ENCODE measurements at places on chromosomes 1 and 21.

DNA sequence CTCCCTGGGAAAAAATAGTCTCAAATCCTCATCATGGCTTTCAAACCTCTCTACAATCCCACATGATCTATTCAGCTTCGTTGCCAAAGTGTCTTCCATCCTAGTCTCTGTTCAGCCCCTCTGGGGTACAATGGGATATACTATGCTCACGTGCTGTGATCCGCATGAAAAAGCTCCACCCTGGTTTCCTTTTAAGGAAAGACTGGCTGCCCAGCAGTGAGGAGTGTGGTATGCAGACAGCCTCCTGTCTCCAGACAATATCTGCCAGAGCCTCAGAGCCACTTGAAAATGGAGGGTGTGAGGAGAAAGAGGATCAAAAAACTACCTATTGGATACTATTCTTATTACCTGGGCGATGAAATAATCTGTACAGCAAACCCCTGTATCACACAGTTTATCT is 194.5 kb downstream of the LHX8 start:
- DNase-seq, result no peak

GRCh38 chr1:206480211-206480610 is 9.9 kb downstream of the IKBKE start:
- no peak for DNase-seq

DNA sequence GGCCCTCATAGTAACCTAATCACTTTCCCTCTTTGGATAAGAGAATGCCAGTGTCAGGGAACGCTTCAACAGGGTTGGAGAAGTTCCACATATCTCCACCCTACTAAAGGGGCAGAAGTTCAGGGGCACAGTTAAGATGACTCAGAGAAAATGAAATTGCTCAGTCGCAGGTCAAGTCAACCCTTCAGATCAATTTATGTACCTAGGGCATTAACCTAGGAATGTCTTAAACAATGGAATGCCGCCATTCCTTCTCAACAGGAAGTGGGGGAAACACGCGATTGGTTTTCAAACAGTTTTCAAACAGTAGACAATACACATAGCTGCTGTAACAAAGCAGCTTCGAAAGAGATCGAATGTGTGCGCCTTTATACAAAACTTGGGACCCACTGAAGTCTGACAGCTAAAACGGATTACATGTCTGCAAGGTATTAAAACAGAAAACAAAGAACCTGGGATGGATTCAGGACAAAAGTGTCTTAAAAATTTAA is 897 bp downstream of the SLC25A24 start:
- DNase-seq, result no peak

GRCh38 chr21:43959231-43960116 is 52.6 kb upstream of the TRAPPC10 start:
- DNase-seq, result no peak

DNA sequence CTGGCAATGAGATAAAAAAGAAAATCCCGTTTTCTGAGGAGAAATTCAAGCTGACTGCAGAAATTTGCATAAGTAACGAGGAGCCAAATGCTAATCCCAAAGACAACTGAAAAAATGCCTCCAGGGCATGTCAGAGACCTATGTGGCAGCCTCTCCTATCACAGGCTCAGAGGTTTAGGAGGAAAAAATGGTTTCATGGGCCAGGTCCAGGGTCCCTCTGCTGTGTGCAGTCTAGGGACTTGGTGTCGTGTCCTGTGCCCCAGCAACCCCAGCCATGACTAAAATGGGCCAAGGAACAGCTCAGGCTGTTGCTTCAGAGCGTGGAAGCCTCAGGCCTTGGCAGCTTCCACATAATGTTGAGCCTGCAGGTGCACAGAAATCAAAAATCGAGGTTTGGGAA is 456.5 kb downstream of the DPYD start:
- no peak for DNase-seq

DNA sequence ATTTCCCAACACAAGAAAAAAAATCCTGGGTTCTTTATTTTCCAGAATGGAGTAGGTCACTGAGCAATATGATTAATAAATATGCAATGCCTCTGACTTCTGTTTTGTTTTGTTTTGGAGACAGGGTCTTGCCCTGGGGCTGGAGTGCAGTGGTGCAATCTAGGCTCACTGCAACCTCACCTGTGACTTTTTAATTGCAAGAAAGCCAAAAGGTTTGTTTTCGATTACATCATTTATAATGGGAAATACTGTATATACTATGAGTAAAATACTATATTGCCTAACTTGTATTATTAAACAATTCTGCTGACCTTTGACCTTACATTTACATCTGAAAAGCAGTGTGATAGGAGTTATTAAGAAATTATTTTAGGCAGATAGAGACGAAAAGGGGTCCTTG is 11.6 kb upstream of the CD46 start:
- DNase-seq, result no peak

GRCh38 chr1:201282931-201283829 is at the start of gene PKP1:
Gene PKP1, plus strand, starts transcription at chr1:201283506. Its CDS starts 197 bp downstream, at chr1:201283703.
- no peak for DNase-seq

DNA sequence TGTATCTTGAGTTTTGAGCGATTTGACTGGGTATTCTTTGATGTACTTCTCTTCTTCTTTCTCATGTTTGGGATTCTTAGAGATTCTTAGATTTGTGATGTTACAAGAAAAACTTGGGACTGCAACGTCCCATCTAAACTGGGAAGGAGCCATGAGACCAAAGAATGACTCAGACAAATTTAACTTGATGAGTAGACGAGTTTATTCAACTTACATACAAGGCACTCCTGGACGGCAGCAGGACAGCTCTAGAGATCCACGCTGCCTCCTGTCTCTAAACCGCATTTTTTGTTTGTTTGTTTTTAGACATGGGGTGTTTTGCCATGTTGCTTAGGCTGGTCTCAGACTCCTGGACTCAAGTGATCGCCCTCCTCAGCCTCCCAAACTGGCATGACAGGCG is 137.1 kb downstream of the PIK3R3 start:
- no peak for DNase-seq

- DNase-seq, result peak; percentile 83
Observed at GRCh38 chr1:91622616-91623015, 122.0 kb downstream of the CDC7 start.

GRCh38 chr1:205583461-205584130 is 48.2 kb downstream of the ELK4 start:
- no peak for DNase-seq

GRCh38 chr1:221961532-221962292 is 219.8 kb upstream of the DUSP10 start:
- DNase-seq, result no peak

- no peak for DNase-seq
Observed at GRCh38 chr21:32869459-32869858, 97.9 kb upstream of the PAXBP1 start.

- DNase-seq, result no peak
Observed at GRCh38 chr1:156114919-156115513, 505 bp downstream of the LMNA start.

DNA sequence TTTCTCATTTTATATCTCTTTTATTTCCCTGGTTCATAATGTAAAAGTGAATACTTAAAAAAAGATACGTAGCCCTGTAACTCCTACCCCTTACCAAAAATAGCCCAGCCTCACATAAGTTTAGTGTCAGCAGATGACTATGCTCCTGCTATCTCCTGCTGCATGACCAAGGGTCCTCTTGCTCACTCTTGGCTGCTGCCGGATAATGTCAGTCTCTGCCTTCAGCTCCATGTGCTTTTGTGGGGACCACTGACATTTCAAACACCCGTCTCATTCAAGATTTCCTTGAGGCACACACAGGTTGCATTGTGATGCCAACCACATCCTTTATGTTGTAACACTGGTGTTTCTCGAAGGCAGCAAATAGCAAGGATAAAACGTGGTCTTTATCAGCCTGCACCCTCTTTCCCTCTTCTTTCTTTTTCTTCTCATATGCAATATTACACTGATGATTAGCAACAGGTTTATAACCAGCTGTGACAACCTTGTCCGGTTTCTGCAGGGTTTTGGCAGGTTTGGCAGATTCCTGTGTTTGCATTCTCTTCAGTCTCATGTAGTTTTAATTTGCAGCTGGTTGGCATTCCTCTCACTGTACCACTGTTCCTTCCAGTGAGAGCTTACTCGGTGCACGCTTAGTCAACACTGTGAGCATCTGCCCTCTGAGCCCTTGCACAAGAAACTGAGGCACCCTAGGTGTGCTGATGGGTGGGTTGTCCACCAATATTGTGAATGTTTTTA is 62.2 kb downstream of the ZNF684 start:
- DNase-seq, result peak; percentile 54

DNA sequence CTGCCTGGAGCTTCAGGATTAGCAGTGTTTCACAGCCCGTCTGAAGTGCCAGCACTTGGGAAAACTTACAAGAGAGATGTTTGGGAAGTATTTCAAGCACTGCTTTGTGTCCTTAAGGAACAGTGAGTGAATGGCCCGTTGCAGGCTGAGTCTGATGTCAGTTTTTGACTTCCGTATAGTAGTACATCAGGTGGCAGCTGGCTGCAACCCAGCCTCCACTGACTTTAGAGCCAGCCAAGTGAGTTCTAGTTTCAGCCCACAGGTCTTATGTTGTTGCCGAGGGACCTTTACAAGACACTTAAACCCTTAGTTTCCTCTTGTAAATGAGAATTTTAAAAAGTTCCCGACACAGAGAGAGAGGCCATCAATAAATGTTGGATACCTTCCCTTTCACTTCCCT is 35.0 kb downstream of the UCK2 start:
- no peak for DNase-seq

DNA sequence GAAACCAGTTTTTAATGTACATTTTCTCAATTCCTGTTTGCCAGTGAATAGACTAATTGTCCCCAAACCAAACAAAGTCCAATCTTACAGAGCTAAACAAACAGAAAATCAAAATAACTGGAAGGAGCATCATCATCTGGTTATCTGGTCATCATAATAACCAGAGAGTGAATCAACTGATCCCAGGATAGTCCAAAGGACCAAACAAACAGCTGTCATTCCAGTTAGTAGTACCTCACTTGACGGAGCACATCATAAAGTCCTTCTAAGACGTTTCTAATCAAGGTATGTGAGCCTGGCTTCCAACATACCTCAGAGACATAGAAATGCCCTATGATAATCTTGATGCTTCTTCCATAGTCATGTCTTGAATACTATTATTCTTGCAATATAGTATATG is 240.5 kb downstream of the LTN1 start:
- DNase-seq, result no peak

GRCh38 chr1:37143800-37144199 is 109.5 kb upstream of the GRIK3 start:
- no peak for DNase-seq

GRCh38 chr1:54360165-54361005 is 45.8 kb downstream of the SSBP3 start:
- no peak for DNase-seq

DNA sequence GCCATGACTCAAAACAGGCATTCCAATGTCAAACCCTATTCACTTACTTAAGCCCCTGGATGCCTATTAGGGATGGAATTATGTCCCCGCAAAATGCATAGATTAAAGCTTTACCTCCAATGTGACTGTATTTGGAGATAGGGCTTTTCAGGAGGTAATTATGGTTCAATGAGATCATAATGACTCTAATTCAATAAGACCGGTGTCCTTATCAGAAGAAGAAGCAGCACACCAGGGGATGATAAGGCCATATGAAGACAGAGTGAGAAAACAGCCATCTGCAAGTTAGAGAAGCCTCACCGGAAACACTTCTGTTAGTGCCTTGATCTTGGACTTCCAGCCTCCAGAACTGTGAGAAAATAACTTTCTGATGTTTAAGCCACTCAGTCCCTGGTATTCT is 1131.8 kb upstream of the TMPRSS15 start:
- DNase-seq, result no peak

DNA sequence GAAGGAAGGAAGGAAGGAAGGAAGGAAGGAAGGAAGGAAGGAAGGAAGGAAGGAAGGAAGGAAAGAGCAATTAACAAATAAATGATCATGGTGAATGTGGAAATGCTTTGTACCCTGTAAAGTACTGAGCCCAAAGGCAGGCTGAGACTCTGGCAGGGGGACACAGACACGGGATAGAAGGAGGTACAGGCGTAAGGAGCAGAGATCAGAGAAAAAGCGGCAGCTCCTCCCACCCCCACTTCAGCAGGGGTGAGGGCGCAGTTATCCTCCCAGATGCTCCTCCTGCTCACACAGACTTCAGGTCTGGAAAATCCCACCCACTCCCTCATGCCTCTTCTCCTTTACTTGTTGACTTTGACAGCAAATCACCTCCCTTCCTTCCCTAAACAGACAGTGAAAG is 464.5 kb downstream of the MATN1 start:
- DNase-seq, result no peak

DNA sequence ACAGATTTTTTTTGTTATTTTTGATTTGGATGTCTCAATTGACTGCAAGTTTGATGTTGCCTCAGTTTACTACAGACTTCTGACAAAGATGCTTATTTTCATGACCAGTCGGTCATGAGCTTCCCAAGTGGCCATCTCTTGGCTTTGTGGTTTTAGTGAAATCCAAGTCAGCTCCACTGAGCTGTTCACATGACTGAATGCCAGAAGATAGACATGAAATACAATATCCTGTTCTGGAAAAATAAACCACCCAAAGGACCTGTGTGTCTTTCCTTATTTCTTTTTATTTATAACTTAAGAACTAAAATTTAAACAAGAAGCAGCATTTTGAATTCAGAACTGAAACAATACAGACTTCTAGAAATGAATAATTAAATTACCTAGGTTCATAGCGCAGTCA is 89.3 kb downstream of the HMCN1 start:
- DNase-seq, result no peak

GRCh38 chr1:177863796-177864195 is 106.1 kb downstream of the SEC16B start:
- no peak for DNase-seq

DNA sequence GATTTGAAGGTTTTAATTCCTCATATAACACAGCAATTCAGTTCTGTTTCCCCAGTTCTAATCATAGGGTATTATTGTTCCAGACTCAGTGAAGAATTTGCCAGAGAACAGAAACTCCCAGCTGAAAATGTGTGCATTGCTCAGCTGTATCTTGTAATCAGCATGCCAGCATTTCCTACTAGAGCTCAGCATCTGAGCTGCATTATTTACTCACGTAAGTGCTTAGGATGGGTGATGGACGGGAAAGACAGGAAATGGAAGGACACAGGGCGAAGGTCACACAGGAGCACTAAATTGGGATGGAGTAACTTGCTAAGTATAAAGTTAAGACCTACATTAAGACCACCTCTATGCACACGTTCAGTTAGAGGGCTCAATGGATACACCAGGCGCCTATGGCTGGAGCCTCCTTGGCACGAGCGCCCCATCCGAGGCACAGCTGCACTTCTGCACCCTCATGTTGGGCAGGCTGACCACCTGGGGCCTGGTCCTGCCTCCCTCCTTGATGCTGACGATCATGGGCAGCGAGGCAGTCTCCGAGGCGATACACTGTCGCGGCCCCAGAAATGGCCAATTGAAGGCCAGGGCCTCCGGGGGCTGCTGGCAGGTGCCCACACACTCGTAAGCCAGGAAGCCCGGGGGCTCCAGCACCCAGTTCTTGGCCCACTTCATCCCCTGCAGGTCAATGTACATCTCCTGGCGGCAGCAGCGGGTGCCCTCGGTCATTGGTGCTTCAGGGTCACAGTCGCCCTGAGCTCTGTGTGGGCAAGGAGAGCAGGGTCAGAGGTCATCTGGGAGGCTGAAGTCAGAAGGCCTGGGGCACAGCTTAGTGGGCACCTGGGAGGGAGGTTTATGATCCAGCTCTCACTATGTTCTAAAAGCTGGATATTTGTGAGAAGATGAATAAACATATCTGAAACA is 3.7 kb downstream of the LEFTY2 start:
- no peak for DNase-seq

GRCh38 chr21:45304476-45304830 is 16.8 kb upstream of the POFUT2 start:
- DNase-seq, result no peak

- DNase-seq, result no peak
Observed at GRCh38 chr1:192941722-192942411, 117.3 kb downstream of the UCHL5 start.

GRCh38 chr1:23111600-23112535 is 56.8 kb downstream of the LUZP1 start:
- no peak for DNase-seq

- DNase-seq, result no peak
Observed at GRCh38 chr1:41898191-41898713, 20.5 kb downstream of the HIVEP3 start.
